ENCODE measurements at places on chromosomes 2 and 18.
A peak's percentile ranks its signal among the peaks of the same experiment; 100 is the strongest.

- DNase-seq, result no peak
These were observed 55.2 kb upstream of the SEMA4C start for GRCh38 chr2:96924775-96925747.

- DNase-seq, result no peak
These were observed 460.1 kb downstream of the NR4A2 start for GRCh38 chr2:155872396-155872795.

DNA sequence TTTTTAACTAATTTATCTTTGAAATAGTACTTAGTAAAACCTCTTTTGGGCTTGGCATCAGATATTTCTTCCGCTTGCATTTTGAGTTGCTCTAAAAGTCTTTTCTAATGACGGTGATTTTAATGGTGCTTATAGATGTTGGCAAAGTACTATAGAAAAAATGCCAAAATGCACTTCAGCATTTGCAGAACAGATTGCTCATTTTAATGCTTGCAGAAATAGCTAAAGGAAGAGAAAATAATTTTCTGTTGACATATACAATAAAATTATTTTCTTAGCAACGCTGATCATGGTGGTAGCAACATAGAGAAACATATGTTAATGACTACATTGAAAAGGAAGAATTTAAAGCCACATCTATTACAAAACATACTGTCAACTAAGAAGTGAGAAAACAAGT is 170.7 kb downstream of the STK39 start:
- DNase-seq, result no peak

DNA sequence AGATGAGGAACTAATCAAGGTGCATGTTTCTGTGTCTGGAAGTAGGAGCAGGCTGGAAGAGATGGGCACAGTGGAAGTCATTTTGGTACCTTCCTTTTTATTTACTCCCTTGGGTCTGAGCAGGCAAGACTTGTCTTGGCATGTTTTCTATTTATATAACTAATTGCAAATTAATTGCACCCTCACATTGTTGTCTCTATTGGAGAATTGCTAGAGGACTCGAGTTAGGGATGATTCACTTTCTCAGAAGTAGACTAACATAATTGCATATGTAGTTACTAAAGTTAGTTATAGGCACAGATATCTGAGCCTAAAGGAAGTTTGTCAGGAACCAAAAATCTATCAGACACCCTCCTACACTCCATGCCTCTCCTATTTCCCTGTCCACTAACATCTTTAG is 92.8 kb upstream of the NRP2 start:
- no peak for DNase-seq

GRCh38 chr2:45452866-45453265 is 158.2 kb downstream of the SRBD1 start:
- DNase-seq, result peak; percentile 84

DNA sequence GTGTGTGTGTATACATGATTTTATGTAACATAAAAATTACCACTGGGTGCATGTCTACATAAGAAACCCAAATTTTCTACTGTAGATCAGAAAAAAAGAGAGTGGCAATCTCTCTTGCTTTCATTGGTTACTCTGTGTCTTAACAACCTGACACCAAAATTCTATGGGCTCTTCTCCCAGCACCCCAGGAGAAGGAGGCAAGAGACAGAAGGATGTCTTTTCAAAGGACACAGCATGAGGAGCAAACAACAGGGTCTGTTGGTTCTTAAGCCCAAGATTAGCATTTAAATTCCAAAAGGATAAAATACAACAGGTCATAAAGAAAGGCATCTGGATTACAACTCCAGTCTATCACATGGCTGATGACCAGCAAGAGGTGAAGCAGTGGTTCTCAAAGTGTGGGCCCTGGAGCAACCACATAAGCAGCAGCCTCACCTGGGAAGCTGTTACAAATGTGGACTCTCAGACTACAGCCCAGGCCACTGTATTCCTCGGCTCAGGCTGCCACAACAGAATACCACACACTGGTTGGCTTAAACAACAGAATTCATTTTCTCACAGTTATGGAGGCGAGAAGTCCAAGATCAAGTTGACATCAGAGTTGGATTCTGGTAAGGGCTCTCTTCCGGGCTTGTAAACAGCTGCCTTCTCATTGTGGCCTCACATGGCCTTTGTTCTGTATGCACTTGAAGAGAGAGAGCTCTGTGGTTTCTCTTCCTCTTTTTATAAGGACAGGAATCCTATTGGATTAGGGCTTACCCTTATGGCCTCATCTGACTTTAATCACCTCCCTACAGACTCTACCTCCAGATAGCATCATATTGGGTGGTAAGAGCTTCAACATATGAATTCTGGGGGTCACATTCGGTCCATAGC is 79.8 kb upstream of the RNF152 start:
- DNase-seq, result no peak

- DNase-seq, result no peak
These were observed 344.5 kb downstream of the LRRTM1 start for GRCh38 chr2:79960035-79960434.

GRCh38 chr18:76566987-76567386 is 71.9 kb upstream of the ZNF516 start:
- DNase-seq, result no peak

- no peak for DNase-seq
These were observed 186.9 kb upstream of the SALL3 start for GRCh38 chr18:78792736-78793135.

DNA sequence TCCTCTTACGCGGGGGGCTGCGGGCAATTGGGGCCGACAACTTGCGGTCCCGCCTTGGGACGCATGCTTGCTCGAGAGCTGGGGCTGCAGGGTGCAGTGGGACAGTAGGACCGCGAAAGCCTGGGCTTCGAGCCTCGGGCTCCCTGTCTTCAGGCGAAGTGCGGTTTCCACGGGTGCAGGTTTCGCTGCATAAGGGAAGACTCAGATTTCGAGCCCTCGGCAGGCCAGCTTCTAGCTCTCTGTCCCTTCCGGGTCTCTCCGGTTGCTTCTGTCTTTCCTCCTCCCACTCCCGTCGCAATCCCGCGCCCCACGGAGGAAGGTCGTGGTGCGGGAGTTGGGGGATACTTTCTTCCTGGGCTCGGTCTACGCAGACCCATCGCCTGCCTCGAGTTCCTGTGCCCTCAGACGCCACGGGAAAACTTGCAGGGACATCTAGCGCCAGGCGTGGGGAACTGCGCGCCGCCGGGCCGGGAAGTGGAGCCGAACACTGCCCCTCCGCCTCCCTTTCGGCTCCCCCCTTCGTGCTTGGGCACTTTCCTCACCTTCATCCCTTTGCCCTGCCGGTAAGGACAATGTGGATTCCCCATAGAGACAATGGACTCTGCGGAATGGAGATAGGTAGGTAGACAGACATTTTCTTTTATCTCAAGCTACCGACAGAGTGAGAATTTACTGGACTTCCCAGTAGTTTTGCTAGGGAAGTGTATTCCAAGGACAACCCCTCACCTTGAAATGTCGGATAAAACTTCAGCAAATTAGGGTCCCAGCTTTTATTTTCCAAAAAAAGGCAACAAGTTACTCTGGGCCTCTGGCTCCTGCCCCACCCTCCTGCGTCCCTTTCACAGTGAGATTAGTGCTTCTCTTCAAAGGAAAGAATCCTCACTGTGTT is 4.2 kb upstream of the HOXD13 start:
- DNase-seq, result no peak

Data from AG04449 (cell line).